Cortex of kidney (tissue), 1 donor: ENCODE measurements at places on chromosomes 16 and 17.

- no peak for DNase-seq
These were observed 299.9 kb upstream of the MYOCD start for GRCh38 chr17:12365805-12366204.

DNA sequence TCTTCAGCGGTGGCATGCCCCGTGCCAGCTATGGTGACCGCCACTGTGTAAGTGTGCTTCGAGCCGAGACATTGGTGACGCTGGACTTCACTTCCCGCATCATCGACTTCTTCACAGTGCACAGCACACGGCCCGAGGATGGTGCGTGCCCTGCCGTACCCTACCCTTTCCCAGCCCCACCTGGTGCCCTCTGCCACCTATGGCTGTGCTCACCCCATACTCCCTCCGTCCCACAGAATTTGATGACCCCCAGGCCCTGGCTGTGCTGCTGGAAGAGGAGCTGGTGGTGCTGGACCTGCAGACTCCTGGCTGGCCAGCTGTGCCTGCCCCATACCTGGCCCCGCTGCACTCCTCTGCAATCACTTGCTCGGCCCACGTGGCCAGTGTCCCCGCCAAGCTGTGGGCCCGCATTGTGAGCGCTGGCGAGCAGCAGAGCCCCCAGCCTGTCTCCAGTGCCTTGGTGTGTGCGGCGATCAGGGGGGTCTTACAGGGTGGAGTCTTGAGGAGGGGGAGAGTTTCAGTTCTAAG lies 9.5 kb downstream of the LLGL1 start:
- DNase-seq: no peak

DNA sequence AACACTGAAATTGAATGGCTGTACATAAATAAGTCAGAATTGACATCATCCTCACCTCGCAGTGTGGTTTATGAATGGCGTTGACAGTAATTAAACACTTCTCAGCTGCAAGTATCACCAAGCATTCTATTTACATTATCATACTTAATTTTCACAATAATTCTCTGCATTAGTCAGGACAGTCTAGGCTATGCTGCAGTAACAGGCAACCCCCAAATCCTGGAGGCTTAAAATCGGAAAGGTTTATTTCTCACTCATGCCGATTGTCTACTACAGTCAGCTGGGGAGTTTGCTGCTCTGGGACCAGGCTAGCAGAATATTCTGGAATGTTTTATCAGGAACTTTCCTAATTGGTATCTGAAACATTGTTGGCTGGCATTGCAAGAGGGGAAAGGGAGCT lies 493.2 kb upstream of the ERCC4 start:
- DNase-seq: no peak

GRCh38 chr17:63542942-63543821 lies 7.1 kb upstream of the DCAF7 start:
- DNase-seq: no peak

DNA sequence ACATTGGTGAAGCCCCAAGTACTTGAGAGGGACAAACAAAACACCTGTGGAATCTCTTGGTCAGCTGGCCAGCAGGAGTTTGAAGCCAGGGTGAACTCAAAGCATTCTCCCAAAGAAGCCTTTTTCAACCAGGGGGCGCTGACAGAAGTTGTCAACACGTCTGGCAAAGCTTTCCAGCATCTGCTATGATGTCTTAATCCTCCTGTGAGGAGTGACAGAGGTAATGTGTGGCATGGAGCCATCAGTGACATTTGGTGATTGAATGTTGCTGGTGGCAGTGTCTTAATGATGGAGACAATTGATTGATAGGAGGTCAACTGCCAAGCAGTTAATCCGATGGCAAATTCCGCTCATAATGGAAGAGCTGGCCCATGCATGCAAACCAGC lies 257.6 kb upstream of the HSBP1 start:
- no peak for DNase-seq

DNA sequence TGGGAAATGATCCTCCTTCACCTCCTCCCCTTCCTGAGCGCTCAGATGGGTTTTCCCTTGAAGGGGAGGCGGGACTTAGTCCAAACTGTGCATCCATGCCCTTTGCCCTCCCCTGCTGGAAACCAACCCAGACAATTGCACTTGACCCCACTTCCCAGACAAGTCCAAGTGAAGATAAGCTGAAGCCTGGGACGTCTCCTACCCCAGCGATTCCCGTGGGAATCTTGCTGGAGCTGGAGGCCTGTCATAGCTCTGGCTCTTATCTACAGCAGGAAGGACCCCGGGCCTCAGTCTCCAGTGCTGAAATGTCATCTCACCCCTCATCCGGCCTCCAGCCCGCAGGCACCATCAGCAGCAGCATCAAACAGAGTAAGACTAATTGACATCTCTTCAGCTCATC lies 6.5 kb upstream of the NGFR start:
- no peak for DNase-seq

DNA sequence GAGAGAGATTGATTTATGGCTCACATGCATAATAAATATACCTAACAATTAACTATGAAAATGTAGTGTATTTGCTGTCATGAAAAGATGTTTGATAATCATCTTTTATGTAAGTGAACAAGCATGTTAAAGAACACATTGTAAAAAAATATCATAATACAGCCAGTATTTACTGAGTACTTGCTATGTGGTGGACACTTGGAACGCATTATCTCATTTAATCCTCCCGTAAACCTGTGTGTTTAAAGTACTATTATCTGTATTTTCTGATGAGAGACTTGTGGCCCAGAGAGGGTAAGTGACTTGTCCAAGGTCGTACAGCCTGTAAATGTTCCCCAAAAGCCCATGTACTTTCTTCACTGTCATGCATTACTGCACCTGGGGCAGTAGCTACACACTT lies 70.7 kb downstream of the PRKCA start:
- DNase-seq: no peak

- no peak for DNase-seq
These were observed 21.9 kb downstream of the ADORA2B start for GRCh38 chr17:15966879-15967248.

DNA sequence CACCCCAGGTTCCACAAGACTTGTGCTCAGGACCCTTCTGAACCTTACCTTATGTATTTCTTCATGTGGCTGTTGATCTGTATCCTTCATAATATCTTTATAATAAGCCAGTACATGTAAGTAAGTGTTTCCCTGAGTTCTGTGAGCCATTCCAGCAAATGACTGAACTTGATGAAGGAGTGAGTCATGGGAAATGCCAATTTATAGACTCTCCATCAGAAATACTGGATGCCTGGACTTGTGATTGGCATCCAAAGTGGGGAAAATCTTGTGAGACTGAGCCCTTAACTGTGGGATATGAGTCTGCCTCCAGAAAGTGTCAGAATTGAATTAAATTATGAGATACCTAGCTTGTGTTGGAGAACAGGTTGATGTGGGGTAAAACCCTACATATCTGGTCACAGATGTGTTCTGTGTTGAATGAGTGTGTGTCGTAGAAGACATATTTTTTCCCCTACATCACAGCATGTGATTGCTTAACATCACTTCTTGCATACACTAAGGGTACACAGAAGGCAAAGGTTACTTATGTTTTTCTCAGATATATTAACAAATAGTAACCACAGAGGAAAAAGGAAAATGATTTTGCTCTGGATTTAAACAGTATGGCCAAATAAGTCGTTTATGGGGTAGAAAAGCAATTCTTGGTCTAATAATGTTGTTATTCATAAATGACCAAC lies 70.2 kb upstream of the NETO2 start:
- no peak for DNase-seq

- no peak for DNase-seq
These were observed 397.4 kb downstream of the SOX9 start for GRCh38 chr17:72518159-72518732.

DNA sequence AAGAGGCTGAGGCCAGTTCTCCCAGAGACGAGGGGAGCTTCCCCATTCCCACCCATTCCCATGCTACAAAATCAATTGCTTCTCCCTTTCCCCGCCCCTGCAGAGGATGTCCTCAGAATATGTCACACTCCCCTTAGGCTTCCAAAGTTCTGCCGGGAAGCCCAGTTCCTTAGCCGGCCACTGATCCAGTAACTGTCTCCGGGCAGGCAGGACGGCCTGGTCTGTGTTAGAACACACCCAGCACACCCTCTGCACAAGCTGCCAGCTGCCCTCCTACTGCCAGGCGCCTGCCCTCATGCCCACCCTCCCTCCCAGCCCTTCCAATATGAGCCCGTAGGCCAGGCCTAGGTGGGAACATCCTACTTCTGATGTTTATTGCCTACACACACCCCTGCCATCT lies 31.1 kb downstream of the SGSM2 start:
- no peak for DNase-seq

DNA sequence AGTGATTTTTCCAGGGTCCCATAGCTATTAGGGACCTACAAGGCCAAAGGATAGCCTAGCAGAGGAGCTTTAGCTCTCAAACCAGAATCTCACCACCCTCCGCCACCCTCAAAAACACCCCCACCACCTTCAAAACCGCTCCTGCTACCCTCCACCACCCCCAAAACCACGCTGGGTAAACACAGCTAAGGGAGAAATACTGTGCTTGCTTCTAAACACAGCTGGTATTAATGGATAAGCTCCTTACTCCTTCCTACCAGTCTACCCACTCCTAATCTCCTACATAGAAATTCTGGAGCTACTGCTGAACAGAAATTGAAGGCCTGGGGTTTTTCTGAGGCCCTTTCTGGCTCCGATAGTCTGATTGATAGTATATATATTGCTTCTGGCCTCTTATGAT lies 2.2 kb upstream of the LPCAT2 start:
- DNase-seq: no peak

DNA sequence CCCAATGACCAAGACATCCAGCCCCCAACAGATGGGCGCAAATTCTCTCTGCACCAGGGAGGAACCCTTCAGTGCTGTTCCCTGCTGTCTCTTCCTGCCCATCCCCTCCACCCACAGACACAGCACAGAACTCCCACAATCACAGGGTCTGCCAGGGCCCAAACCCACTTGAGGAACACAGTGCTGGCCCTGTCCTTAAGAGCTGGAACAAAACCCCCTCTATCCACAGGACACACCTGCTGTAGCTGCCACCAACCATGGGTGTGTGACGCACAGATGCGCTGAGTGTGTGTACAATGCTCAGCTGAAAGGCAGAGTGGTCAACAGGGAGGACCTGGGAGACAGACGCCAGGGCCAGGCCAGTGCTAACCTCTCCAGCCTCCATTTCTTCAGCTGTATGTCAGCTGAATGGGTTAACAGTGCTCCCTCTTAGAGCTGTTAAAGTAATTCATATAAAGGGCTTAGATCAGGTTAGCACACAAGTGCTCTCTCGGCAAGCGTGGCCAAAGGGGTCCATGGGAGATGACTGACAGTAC lies 62.1 kb downstream of the AMFR start:
- DNase-seq: no peak

- DNase-seq: no peak
These were observed 693 bp downstream of the CLDN7 start for GRCh38 chr17:7261379-7262191.

DNA sequence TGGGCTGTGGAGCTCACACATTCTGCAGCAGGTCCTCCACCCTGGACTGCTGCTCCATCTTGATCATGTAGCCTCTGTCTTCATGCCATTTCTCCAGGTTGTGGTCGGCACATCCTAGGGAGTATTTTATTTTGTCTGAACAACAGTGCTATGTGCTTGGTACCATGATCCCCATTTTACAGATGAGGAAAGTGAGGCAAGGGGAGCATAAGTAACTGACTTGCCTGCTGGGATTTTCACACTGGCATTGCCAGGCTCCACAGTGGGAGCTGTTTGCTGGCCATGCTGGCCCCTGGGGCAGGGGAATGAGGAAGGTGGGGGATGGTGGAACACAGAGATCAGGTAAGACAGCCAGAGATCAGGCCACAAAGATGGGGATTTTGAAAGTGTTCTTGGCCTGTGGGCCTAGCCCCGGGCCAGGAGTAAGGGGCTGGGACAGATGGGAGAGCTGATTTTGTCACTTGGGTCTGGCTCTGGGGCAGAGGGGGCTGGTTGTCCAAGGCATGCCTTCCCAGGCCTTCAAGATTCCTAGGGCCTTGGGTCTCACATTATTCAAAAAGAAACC lies 9.3 kb upstream of the ZNF500 start:
- no peak for DNase-seq

GRCh38 chr17:68433911-68434508 lies 23.3 kb downstream of the WIPI1 start:
- no peak for DNase-seq

DNA sequence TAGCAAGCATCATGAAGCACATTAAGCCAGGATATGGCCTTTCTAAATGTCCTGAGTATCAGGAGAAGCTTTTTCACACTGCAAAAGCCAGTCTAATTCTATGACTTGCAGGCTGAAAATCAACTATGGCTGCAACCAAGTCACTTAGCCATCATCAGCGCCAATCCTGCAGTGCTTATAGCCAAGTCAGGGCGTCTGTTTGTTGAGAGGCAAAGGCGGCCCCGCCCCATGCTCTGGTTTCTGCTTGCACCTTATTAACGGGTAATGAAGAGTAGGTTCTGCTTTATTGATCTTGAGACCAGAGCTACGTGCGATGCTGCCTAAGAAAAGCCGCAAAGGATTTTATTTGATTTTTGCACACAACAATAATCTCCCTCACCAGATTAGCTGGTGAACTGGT lies 88.4 kb downstream of the CDH13 start:
- no peak for DNase-seq

DNA sequence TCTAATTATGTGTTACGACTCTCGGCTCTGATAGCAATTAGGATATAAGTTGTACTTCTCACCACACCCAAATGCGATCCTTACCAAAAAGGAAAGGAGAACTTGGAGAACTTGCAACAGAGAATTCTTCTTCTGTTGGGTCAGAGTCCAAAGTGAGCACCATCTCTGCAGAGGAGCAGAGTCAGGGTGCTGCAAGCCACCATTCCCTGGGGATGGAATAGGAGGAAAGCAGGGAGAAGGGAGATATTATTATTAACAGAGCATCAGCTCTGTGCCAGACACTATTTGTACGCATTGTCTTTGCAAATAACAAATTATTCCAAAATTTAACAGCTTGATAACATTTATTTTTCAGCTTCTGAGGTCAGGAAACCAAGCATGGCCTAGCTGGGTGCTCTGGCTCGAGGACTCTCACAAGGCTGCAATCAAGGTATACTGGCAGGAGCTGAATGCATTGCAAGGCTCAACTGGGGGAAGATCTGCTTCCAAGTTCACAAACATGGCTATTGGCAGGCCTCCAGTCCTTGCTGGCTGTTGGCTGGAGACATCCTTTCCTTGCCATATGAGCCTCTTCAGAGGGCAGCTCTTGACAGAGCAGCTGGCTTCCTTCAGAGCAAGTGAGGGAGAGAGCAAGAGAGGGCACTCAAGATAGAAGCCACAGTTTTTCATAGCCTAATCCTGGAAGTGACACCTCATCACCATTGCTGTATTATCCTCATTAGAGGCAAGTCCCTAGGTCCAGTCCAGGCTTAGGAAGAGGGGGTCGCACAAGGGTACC lies 296.2 kb upstream of the CDH5 start:
- no peak for DNase-seq

DNA sequence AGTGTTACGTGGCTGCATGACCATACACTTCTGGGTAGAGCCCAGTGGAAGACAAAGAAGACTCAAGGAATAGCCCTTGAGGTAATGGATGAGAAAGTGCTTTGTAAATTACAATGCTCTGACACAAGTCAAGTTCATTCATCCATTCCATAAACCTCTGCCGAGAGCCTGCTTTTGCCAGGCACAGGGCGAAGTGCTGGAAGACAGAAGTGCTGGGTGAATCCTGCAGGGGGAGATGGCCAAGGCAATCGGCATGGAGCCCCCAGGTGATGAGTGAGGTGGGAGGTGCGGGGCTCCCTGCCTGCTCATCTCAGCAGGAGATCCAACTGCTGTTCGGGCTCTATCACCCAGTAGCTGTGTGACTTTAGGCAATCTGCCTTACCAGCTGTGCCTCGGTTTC lies 2.8 kb upstream of the SOCS3 start:
- DNase-seq: no peak
